Effector memory CD4-positive, alpha-beta T cell (primary cell): ENCODE measurements at places on chromosomes 13 and 19.

GRCh38 chr19:16026131-16026530, 50.2 kb upstream of the TPM4 start:
- no peak for DNase-seq

DNA sequence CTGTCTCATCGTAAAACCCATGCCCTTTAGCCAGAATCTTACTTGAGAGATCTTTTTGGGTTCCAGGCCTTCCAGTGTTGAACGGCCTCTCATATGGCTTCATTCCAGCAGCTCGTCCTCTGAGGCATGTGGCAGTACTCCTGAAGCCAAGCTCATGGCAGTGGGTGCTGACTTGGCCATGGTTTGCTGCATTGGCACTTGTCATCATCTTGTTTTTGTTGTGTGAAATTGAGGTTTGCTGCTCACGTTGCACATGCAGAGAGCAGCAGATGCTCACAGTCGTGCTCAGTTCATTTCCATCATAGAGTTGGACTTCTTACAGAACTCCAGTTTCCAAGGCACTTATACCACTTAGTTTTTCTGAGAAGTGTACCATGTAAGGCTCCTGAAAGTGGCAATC, 14.9 kb downstream of the TEX29 start:
- DNase-seq = no peak

DNA sequence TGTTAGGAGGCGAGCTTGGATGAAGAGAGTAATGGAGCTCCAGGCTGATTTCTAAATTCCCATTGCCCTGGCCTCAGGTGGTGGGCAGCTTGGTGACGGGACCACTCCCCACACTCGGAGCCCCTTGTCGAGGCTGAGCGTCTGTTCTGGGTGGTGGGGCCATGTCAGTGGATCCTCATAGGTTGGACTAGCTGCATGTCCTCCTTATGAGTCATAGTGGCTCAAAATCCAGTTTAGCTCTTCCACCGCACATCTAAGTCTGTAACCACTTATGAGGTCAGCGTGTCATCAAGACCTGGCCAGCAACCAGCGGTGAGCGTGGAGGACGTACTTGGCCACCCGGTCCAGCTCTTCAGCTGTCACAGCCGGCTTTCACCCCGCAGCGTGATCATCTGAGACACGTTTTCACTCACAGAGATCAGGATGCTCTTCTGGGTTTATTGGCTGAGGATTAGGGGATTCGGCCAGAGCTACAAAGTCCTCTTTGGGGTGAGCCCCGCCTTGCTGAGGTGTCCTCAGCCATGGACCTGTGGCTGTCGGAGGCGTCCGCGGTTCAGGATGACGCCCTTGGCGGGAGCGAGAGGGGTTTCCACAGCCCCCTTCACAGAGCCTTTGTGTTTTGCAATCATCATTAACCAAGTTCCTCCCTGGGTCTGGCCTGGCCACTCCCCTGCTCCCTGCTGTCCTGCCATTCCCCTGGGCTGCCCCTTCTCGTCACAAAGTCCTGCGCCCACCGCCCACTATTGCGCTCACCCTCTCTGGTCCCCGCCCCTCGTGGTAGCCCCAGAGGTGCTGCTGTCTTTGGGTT, 41.9 kb downstream of the ADPRHL1 start:
- DNase-seq = no peak

DNA sequence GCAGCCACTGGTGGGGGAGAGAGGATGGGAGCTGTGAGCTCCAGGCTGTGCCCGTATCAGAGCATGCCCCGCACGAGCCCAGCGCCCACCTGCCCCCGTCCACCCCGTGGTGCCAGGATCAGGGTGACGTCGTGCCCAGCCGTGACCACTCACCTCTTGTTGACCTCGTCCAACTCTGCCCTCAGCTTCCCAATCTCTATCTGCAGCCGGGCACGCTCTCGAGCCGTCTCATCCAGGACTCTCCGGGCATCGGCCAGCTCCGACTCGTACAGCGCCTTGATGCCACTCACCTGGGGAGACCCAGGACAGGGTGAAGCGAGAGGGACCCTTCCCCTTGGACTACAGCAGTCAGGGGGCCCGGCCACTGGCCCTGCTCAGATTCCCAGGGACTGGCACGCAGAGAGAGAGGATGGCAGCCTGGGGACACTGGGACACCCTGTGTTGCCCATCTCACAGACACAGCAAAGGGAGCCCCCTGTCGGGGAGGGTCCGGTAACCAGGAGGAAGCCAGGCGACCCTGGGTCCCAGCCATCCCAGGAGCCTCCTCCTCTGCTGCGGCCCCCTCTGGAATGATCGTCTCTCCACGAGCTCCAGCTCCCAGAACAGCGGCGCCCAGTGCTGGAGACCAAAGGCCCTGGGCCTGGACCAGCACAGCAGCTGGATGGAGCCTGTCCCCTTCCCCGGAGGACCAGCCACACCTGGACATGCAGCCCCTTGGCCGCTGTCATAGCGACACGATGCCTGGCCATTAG, 12.3 kb downstream of the LMNB2 start:
- no peak for DNase-seq

DNA sequence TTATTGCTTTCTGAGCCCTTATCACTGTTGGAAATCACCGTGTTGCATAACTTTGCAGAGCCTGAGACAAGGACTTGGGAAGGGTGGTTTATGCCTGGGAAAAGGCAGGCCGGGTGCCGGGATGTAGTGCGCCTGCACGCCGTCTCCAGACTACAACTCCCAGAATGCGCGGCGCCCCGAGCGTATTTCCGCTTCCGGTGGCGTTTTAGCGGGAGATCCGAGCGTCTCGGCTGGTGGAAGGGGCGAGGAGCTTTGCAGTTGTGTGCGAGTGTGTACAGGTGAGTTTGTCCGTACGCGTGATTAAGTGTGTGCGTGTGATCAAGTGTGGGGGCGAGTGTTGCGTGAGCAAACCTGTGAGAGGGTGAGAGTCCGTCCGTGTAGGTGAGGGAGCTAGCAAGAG, 75.4 kb downstream of the PEG3 start:
- no peak for DNase-seq

- no peak for DNase-seq
These were observed 487 bp downstream of the RPS5 start for GRCh38 chr19:58387338-58388174.

DNA sequence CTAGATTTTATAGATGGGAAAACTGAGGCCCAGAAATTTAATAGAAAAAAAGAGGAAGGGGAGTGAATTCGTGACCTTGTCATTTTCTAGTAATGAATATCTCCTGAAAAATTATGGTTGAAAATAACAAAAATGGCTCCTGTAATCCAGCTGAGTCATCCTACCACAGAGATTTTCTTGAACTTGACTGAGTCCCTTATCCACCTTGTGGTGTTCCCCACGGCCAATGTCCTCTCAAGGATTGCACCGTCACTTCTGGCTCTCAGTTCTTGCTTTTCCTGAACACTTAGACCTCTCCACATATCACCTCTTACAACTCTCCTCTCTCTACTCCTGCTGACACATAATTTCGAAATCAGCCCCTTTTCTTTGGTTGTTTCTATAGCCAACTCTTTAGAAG, 1.2 kb upstream of the KATNAL1 start:
- no peak for DNase-seq

GRCh38 chr19:16814526-16815100, 14.6 kb upstream of the SIN3B start:
- no peak for DNase-seq

- DNase-seq = no peak
These were observed 8.1 kb downstream of the SULT2B1 start for GRCh38 chr19:48560095-48560530.

DNA sequence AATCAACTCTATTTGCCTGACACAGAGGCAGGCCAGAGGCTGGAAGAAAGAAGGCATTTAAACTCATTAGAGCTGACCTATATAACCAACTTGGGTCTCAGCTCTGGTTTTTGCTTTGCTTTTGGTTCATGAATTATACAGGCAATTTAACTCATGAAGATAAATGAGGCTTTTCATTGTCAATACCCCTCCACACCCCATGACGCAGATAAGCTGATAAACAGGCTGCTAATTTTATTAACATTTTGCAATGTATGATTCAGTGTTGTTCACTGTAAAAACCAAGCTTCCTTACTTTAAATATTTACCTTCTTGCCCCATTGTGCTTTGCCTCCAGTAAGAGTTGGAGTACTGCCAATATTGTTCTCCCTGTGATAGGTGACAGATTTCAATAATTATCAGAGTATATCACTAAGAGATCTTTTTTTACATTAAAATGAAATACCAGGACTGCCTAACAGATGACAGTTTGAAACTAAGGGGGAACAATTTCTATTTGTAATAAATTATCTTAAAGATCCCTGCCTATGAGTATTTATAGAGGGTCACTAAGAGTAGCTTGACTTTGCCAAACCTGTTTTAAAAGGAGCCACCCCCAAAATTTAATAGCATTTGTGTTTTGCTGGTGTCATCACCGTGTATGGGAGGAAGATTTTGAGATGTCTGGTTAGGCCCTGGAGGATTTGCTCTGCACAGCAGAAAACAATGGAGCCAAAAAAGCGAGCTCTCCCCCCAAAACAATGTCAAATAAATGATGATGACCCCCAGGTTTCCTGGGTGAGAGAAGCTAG, 472.7 kb upstream of the NBEA start:
- DNase-seq = no peak

GRCh38 chr13:100490692-100491091, 97.9 kb downstream of the GGACT start:
- no peak for DNase-seq

DNA sequence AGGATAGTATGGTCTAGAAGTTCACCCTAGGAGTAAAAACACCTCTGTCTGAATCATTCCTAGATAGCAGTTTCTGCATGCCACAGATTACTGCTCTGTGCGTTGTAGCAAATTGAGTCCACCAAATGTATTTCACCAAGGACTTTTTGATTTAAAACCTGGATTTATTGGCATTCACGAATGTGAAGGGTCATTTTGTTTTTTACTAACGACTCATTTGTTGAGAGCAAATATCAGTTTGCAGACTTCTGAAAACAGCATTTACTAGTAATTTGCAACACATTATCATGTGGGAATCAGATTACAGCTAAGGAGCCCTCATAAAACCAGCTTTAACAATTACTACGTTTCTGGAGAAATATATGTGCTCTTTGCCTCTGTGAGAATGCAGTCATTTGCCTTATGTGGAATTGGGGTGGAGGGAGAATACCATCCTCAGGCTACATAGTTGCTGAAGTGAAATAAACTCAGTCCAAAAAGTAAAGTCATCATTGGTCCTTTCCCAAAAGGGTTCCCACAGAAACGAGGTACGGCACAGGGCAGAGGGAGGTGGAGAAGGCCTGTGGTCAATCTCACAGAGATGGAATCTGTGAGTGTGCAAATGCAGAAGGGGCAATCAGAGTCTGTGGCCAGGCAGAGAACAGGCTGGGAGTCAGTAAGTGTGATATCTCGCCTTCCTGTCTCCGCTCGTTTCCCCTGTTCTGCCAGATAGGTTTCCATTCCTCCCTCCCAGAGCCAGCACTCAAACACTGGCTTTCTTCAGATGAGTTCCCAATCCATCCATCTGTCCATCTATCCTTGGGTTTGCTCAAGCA, 63.1 kb downstream of the DLEU7 start:
- no peak for DNase-seq

DNA sequence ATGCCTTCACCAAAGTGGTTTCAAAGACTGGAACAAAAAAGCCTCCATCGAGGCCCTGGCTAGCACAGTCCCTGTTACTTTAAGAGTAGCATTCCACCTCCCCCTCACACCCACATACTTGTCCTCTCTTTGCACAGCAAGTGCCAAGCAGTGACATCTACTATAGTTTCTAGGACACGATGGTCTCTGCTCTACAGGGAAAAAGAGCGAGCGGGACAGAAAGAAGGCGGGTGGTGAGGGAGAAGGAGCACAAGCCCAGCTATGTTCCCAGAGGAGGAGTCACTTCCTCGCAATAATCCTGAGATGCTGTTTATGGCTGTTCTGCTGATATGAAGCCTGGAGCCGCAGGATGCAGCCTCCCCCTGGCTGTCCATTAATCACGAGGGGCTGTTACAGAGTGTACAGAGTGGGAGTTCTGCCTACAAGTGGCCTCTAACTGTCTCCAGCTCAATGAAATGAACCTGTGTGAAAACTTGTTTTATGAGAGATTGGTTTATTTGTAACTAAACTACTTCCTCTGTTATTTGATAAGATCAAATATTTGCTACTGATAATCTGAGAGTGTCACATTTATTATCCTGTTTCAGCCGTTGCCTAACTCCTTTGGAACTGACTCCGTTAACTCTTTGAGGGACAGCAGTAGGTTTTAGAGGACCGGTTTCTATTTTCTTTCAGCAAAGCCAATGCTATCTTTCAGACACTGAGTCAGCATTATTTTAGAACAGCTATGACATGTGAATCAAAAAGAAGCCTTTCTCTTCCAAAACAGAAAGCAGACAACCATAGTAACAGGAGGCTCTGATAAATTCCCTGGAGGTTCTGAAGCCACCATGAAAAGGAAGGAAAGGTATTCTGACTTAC, 208.0 kb downstream of the SPRY2 start:
- no peak for DNase-seq

GRCh38 chr19:30558793-30559192, 186.6 kb downstream of the ZNF536 start:
- no peak for DNase-seq

DNA sequence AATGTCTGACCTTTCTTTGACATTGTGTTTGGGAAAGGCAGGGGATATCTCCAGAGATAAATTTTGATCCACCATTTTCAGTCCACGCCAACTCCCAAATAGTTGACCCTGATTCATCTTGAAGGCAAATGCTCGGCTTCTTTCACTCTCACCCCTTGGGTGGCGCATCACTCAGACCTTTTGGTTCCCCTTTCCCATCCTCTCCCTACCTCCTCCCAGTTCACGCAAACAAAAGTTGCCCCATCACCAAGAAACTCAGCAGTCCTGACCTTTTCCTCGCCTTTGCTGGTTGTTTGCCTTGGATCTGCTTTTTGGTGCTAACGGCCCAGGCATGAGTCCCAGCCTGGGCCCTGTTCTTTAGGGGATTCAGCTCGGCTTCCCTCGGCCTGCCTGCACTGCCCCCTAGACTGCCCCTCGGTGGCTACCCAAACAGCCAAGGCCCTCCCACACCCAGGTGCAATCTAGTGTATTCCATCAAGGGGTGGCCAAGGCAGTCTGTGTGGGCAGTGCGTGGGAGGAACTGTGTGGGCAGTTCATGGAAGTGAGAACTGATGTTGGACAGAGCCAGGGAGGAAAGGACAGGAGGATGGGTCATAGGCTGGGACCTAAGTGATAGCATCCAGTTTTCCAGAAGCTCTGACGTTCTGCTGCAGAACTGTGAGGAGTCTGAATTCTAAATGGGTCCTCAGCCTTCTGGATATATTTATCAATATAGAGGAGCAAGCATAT, 255.7 kb downstream of the DLEU7 start:
- no peak for DNase-seq
